ENCODE measurements at places on chromosomes 5 and 9.

DNA sequence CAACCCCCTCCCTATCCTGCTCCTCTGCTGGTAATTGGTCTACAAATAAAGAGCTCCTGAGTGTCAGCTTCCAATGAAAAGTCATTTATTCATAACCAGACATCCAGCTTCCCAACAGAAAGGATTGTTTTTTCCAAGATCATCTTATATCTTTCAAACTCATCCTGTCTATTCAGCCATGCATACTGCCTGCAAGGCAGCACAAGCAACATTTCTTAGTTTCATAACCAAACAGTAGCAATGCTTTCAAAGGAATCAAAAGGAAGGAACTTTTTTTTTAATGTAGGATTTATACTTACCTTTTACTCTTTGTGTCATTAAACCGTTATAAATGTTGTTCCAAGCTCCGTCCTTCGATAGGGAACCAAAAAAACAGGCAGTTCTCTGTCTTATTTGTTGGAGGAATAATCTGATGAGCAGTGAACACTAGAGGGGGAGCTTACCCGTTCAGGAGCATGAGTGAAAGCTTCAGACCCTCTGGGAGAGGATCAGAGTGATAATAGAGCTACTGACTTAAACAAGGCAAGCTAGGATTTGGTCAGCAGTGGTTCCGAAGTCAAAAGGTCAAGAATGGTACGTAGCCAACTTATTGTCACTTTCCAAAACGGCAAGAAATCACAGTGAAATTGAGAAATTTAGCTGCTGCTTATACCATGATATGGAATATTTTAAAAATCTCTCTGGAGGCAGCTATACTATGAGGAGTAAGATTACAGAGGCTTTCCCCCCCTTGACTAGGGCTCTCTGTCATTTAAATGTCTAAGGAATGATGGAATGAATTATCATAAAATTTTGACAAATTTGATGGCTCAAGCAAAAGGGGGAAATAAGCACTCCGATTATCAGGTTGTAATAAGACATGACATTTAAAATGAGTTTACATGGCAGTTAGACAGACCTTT, 892.9 kb downstream of the NR2F1-AS1 start:
- peaks cover 30% of the 10 kb centered on the region for H3K4me1 ChIP-seq
- no peaks in the 10 kb centered on the region for H3K27me3 ChIP-seq
- DNase-seq = peak; percentile 15
- H3K4me3 ChIP-seq = peak overlapping the region; percentile 4
- H3K36me3 ChIP-seq = peaks cover 8% of the 10 kb centered on the region

DNA sequence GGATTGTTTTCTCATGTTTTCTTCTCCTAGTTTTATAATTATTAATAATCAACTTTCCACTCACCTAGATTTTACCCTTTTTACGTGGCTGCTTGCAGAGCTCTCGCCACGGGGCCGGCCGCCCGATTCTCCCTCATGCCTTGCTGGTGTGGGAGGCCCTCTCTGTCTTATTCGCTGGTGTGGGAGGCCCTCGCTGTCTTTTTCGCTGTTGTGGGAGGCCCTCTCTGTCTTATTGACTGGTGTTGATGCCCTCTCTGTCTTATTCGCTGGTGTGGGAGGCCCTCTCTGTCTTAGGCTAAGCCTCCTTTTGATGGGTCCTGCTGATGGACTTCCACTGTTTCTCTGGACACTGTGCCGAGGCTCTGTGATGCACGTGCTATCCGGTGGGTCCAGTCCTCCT, 161.3 kb upstream of the IRX2 start:
- DNase-seq = no peak
- no peak overlapping the region for H3K4me3 ChIP-seq
- H3K27me3 ChIP-seq = peaks cover under 1% of the 10 kb centered on the region

GRCh38 chr5:64807520-64807919, 38.8 kb downstream of the CWC27 start:
- H3K27me3 ChIP-seq = no peaks in the 10 kb centered on the region
- H3K36me3 ChIP-seq = no peaks in the 10 kb centered on the region
- DNase-seq = no peak

GRCh38 chr5:7493081-7493480, 97.1 kb downstream of the ADCY2 start:
- peaks cover 4% of the 10 kb centered on the region for H3K36me3 ChIP-seq
- peaks cover 5% of the 10 kb centered on the region for H3K4me1 ChIP-seq
- H3K27ac ChIP-seq = no peak overlapping the region
- no peak overlapping the region for H3K4me3 ChIP-seq
- no peak for DNase-seq

GRCh38 chr5:96067894-96068614, 106.4 kb upstream of the ELL2 start:
- no peaks in the 10 kb centered on the region for H3K36me3 ChIP-seq
- H3K27me3 ChIP-seq = no peaks in the 10 kb centered on the region
- peak overlapping the region; percentile 52 for H3K27ac ChIP-seq
- no peak overlapping the region for H3K4me3 ChIP-seq
- H3K4me1 ChIP-seq = peaks cover 20% of the 10 kb centered on the region

- peaks cover 6% of the 10 kb centered on the region for H3K4me1 ChIP-seq
- H3K27me3 ChIP-seq = no peaks in the 10 kb centered on the region
- H3K36me3 ChIP-seq = no peaks in the 10 kb centered on the region
- no peak overlapping the region for H3K4me3 ChIP-seq
These were observed 2.3 kb downstream of the LCN2 start for GRCh38 chr9:128151309-128152132.

- no peaks in the 10 kb centered on the region for H3K4me1 ChIP-seq
- no peak overlapping the region for H3K27ac ChIP-seq
- H3K36me3 ChIP-seq = no peaks in the 10 kb centered on the region
- no peak overlapping the region for H3K4me3 ChIP-seq
- no peak for DNase-seq
These were observed 336.4 kb upstream of the MPDZ start for GRCh38 chr9:13615660-13616490.

- H3K4me3 ChIP-seq = peak overlapping the region; percentile 96
- peak overlapping the region; percentile 72 for H3K27ac ChIP-seq
- no peak for DNase-seq
- peaks cover 5% of the 10 kb centered on the region for H3K27me3 ChIP-seq
These were observed 1.2 kb downstream of the LHFPL2 start for GRCh38 chr5:78647351-78647818.

DNA sequence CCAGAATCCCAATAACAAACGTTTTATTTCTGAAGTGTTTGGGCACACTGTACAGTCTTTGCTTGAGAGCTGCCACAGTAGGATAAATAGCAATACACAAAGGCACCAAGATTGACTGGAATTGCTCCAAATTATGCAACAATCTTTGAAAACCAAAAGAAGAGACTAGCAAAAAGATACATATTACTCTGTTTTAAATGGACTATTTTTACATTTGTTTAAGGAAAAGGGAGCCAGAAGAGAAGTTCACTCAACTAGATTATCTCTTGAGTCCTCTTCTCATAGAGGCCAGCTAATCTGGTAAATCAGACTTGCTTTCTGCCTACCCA, 385.0 kb upstream of the SLC30A5 start:
- no peaks in the 10 kb centered on the region for H3K27me3 ChIP-seq
- no peak for DNase-seq
- H3K27ac ChIP-seq = no peak overlapping the region
- no peak overlapping the region for H3K4me3 ChIP-seq

GRCh38 chr5:126403876-126404275, 19.3 kb upstream of the GRAMD2B start:
- peak overlapping the region; percentile 1 for H3K27ac ChIP-seq
- H3K36me3 ChIP-seq = peaks cover 5% of the 10 kb centered on the region
- peaks cover 8% of the 10 kb centered on the region for H3K4me1 ChIP-seq
- H3K4me3 ChIP-seq = no peak overlapping the region
- H3K27me3 ChIP-seq = no peaks in the 10 kb centered on the region

- H3K27me3 ChIP-seq = no peaks in the 10 kb centered on the region
- no peak overlapping the region for H3K4me3 ChIP-seq
- peaks cover 4% of the 10 kb centered on the region for H3K4me1 ChIP-seq
- H3K36me3 ChIP-seq = peaks cover 32% of the 10 kb centered on the region
- H3K27ac ChIP-seq = no peak overlapping the region
- no peak for DNase-seq
These were observed 29.7 kb upstream of the ERCC6L2 start for GRCh38 chr9:95845751-95846150.

DNA sequence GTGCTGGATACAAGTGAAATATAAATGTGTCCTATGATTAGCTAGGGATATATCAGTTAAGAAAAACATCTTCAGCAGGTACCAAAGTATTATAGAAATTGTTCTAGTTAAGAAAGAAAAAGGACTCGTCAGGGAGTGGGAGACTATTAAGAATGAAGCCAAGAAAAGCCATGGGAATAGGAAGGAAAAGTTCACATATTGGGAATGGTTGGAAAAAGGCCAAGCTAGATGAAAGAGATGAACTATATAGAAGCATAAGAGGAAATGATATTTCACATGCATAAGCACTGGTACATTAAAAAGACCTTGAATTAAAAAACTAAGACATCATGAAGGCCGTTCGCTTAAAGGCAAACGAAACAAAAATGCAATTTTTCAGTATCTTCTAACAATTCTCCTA, 237.7 kb downstream of the ADAMTS6 start:
- no peak overlapping the region for H3K27ac ChIP-seq
- no peak for DNase-seq
- H3K27me3 ChIP-seq = no peaks in the 10 kb centered on the region
- H3K4me3 ChIP-seq = no peak overlapping the region
- H3K36me3 ChIP-seq = no peaks in the 10 kb centered on the region

GRCh38 chr9:34510497-34511468, 12.0 kb downstream of the ENHO start:
- H3K36me3 ChIP-seq = no peaks in the 10 kb centered on the region
- DNase-seq = no peak
- peak overlapping the region; percentile 73 for H3K27ac ChIP-seq

- H3K27me3 ChIP-seq = no peaks in the 10 kb centered on the region
- DNase-seq = no peak
- peaks cover 10% of the 10 kb centered on the region for H3K4me1 ChIP-seq
- H3K27ac ChIP-seq = no peak overlapping the region
These were observed 173.3 kb upstream of the POC5 start for GRCh38 chr5:75890546-75890945.

- DNase-seq = no peak
- peaks cover 5% of the 10 kb centered on the region for H3K36me3 ChIP-seq
- no peak overlapping the region for H3K4me3 ChIP-seq
- no peak overlapping the region for H3K27ac ChIP-seq
These were observed 174.0 kb upstream of the SNX2 start for GRCh38 chr5:122600924-122601323.

- no peaks in the 10 kb centered on the region for H3K4me1 ChIP-seq
- no peak overlapping the region for H3K27ac ChIP-seq
- H3K27me3 ChIP-seq = no peaks in the 10 kb centered on the region
- H3K4me3 ChIP-seq = no peak overlapping the region
These were observed 22.7 kb downstream of the CCNH start for GRCh38 chr5:87390075-87390474.

GRCh38 chr9:8857926-8858595, 1058.5 kb upstream of the DMAC1 start:
- peaks cover 47% of the 10 kb centered on the region for H3K4me1 ChIP-seq
- H3K27ac ChIP-seq = peak overlapping the region; percentile 95
- peak overlapping the region; percentile 95 for H3K4me3 ChIP-seq
- peak; percentile 67 for DNase-seq

GRCh38 chr5:57007344-57007743, 55.4 kb upstream of the MIER3 start:
- no peaks in the 10 kb centered on the region for H3K36me3 ChIP-seq
- peaks cover 3% of the 10 kb centered on the region for H3K27me3 ChIP-seq
- DNase-seq = no peak
- no peaks in the 10 kb centered on the region for H3K4me1 ChIP-seq
- no peak overlapping the region for H3K4me3 ChIP-seq

GRCh38 chr5:168663276-168664004, 84.3 kb upstream of the PANK3 start:
- no peak for DNase-seq
- H3K27me3 ChIP-seq = no peaks in the 10 kb centered on the region
- H3K36me3 ChIP-seq = no peaks in the 10 kb centered on the region
- no peaks in the 10 kb centered on the region for H3K4me1 ChIP-seq
- no peak overlapping the region for H3K27ac ChIP-seq

GRCh38 chr5:149727336-149728035, 2.6 kb upstream of the PPARGC1B start:
- no peak overlapping the region for H3K27ac ChIP-seq
- DNase-seq = no peak
- no peaks in the 10 kb centered on the region for H3K36me3 ChIP-seq
- H3K4me3 ChIP-seq = peak overlapping the region; percentile 45
- peaks cover 54% of the 10 kb centered on the region for H3K27me3 ChIP-seq
- peaks cover 4% of the 10 kb centered on the region for H3K4me1 ChIP-seq

- no peaks in the 10 kb centered on the region for H3K36me3 ChIP-seq
- H3K27ac ChIP-seq = no peak overlapping the region
- peaks cover 9% of the 10 kb centered on the region for H3K4me1 ChIP-seq
- no peak overlapping the region for H3K4me3 ChIP-seq
- DNase-seq = no peak
- H3K27me3 ChIP-seq = no peaks in the 10 kb centered on the region
These were observed 139.5 kb upstream of the KLF9 start for GRCh38 chr9:70553707-70554673.

DNA sequence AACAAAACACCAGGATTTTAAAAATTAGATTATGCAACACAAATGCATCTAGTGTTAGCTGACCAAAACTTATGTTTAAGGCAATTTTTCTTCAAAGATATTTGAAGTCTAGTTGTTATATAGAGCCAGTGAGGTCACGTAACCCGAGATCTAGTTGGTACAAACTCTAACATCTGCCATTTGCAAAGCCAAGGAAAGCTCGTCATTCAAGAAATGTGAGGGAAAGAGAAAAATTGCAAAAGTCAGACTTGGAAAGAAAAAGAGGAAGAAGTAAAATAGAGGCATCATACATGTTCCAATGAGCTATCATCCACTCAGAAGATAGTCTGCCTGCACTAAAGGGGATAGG, 293.4 kb upstream of the PUM3 start:
- DNase-seq = no peak
- H3K36me3 ChIP-seq = peaks cover 3% of the 10 kb centered on the region
- no peak overlapping the region for H3K27ac ChIP-seq
- H3K4me3 ChIP-seq = no peak overlapping the region
- no peaks in the 10 kb centered on the region for H3K4me1 ChIP-seq
- no peaks in the 10 kb centered on the region for H3K27me3 ChIP-seq

- DNase-seq = no peak
- H3K4me1 ChIP-seq = peaks cover 4% of the 10 kb centered on the region
- no peaks in the 10 kb centered on the region for H3K27me3 ChIP-seq
- H3K36me3 ChIP-seq = no peaks in the 10 kb centered on the region
- no peak overlapping the region for H3K4me3 ChIP-seq
These were observed 79.6 kb downstream of the CSNK1A1 start for GRCh38 chr5:149471406-149472183.

DNA sequence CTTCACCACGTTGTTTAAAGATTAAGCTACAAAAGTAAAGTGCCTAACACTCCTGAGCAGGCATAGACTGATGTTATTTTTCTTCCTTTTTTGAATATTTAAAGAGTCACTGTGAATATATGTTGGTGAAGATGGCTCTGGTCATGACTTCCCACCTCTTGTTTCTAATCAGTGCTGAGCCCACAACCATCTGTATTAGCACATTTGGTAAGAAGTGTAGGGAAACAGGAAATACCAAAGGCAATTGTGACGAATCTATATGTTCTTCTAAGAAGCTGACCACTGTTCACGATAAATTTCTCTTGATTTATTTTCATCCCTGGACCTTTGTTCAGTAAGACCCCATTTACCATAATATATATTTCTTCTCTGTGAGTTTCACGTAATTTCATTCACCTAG, 108.3 kb upstream of the PCA3 start:
- no peaks in the 10 kb centered on the region for H3K36me3 ChIP-seq
- no peak for DNase-seq
- no peak overlapping the region for H3K4me3 ChIP-seq
- peaks cover 22% of the 10 kb centered on the region for H3K4me1 ChIP-seq

Measured in neural crest cell (in vitro differentiated cells).